ENCODE measurements at places on chromosomes 2 and 18.

GRCh38 chr2:215919624-215920243, 93.6 kb downstream of the MREG start:
- no peak for DNase-seq

GRCh38 chr2:235808366-235808765, 314.5 kb downstream of the AGAP1 start:
- no peak for DNase-seq

- no peak for DNase-seq
Measured at GRCh38 chr2:172848519-172848918, 112.9 kb downstream of the RAPGEF4 start.

GRCh38 chr2:112916145-112916571, 5.2 kb downstream of the IL37 start:
- no peak for DNase-seq
